ENCODE measurements at places on chromosomes 16 and 17.

DNA sequence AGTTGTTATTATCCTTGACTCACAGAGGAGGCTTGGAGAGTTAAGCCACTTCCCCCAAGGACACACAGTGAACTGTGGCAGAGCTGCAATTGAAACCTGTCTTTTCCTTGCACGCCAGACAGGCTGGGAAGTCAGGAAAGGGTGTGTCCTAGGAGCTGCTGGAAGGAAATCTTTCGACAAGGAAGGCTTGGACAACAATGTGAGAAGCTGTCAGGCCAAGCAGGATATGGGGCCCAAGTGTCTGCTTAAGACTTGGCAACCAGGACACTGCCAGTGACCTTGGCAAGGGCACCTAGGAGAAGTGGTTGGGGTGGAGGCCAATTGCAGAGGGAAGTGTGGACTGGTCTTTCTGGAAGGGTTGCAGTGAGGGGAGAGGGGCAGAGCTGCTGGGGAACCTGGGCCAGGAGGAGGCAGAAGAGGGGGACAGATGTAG is 2.1 kb upstream of the CAMKK1 start:
- DNase-seq: no peak

GRCh38 chr17:28828294-28829040 is 14.1 kb downstream of the FAM222B start:
- DNase-seq: peak; percentile 43

- DNase-seq: no peak
Observed at GRCh38 chr16:59567496-59567895, 833.4 kb upstream of the GOT2 start.

DNA sequence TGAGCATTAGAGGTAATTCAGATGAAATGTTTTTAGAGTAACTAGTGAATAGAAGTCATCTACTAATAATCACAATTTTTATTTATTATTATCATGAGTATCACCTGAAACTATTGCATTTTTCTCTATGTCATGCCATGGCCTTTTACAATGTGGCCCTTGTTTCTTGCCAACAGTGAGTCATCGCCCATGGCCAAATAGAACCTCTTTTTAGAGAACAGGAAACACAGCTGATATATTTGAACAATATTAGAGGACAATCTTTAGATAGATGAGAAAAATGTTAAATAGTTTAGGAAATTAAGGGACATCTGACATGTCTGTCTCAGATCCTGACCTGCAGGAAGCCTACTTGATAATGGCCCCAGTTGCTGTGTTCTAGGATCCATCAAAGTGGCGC is 1584.4 kb upstream of the GOT2 start:
- no peak for DNase-seq

GRCh38 chr16:19879241-19879792 is 5.3 kb downstream of the GPRC5B start:
- no peak for DNase-seq

GRCh38 chr17:43723697-43724359 is 34.8 kb downstream of the SOST start:
- DNase-seq: peak; percentile 74

DNA sequence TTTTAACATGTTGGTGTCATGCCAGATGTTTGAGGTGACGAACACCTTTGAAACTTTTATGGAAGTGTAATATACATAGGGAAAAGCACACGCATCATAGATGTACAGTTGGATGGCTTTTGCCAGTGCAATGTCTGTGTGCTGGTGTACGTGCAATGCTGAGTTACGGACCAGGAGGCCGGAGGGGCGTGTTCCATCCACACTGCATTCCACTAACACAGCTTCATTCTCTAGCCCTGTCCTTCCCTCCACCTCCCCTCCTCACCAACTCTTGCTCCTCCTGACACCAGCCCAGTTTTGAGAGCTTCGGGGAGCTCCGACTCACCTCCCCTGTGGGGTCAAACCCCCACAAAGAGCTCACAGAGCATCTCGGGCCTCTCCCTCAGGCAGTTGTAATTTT is 358.8 kb downstream of the C16orf95 start:
- no peak for DNase-seq

GRCh38 chr16:30660424-30661261 is 2.4 kb downstream of the FBRS start:
- peak; percentile 50 for DNase-seq

All from brain microvascular endothelial cell (primary cell).